ENCODE measurements at places on chromosomes 6 and 20.

- H3K36me3 ChIP-seq = no peaks in the 10 kb centered on the region
- H3K27ac ChIP-seq = no peak overlapping the region
- no peaks in the 10 kb centered on the region for H3K27me3 ChIP-seq
- no peak overlapping the region for H3K4me3 ChIP-seq
- DNase-seq = no peak
Measured at GRCh38 chr20:49671433-49671832, 42.2 kb downstream of the B4GALT5 start.

DNA sequence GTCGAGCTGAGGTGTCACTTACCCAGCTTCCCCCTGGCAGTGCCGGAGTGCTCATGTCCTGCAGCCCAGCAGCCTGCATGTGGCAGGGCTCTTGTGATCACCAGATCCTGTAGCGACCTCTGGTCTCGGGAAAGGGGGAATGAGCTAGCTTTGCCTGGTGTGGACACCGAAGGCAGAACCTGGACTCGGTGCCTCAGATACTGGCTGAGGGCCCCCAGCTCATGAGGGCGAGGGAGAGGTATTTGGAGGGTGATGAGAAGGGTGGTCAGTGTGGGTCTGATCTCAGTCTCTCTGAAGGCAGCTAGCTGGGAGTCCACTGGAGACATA, 26.3 kb downstream of the SUN5 start:
- H3K27ac ChIP-seq = no peak overlapping the region
- H3K4me3 ChIP-seq = no peak overlapping the region
- DNase-seq = no peak
- no peaks in the 10 kb centered on the region for H3K4me1 ChIP-seq

- H3K4me3 ChIP-seq = no peak overlapping the region
- peaks cover 3% of the 10 kb centered on the region for H3K36me3 ChIP-seq
- peaks cover 7% of the 10 kb centered on the region for H3K4me1 ChIP-seq
- no peak for DNase-seq
- H3K27ac ChIP-seq = no peak overlapping the region
Measured at GRCh38 chr6:17602888-17603287, 2.8 kb downstream of the FAM8A1 start.

DNA sequence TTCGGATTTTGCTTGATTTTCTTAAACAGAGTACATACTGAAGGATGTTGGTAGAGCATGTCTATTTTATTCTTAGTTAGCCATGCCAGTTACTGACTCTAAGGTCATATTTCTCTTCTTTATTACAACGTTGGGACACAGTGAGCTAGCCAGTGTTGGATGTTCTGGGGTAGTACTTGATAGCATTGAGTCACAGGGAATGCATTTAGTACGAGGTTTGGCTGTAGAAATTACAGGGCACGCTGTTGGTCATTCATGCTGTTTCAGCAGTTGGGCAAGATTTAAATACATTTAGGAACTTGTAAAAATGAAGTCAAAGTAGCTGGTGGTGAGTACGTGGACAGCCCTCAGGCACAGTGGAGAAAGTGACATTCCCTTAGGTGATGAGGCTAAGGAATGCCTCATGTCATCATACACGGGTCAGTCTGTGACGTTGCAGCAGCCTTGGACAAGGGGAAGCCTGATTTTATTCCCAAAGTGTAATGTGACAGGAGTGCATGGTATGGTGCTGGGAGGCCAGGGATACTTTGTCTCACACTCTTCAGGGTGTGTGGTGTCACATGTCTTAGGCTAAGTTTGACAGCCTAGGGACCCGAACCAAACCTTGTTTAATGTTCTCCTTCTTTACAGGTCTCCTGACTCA, 57.7 kb upstream of the SLC22A1 start:
- no peak overlapping the region for H3K4me3 ChIP-seq

- no peaks in the 10 kb centered on the region for H3K27me3 ChIP-seq
- H3K4me1 ChIP-seq = no peaks in the 10 kb centered on the region
- no peak for DNase-seq
- H3K4me3 ChIP-seq = no peak overlapping the region
- H3K36me3 ChIP-seq = no peaks in the 10 kb centered on the region
- H3K27ac ChIP-seq = no peak overlapping the region
Measured at GRCh38 chr20:22307409-22307808, 277.0 kb downstream of the FOXA2 start.

- H3K4me3 ChIP-seq = no peak overlapping the region
- H3K36me3 ChIP-seq = no peaks in the 10 kb centered on the region
- H3K4me1 ChIP-seq = peaks cover 56% of the 10 kb centered on the region
- H3K27ac ChIP-seq = no peak overlapping the region
Measured at GRCh38 chr6:157987788-157988699, 6.4 kb downstream of the SYNJ2 start.

GRCh38 chr6:4383910-4384638, 248.7 kb upstream of the ECI2 start:
- H3K4me1 ChIP-seq = no peaks in the 10 kb centered on the region
- H3K36me3 ChIP-seq = no peaks in the 10 kb centered on the region
- H3K27ac ChIP-seq = no peak overlapping the region
- H3K27me3 ChIP-seq = no peaks in the 10 kb centered on the region
- no peak for DNase-seq

- H3K36me3 ChIP-seq = no peaks in the 10 kb centered on the region
- peak; percentile 56 for DNase-seq
- H3K4me1 ChIP-seq = peaks cover 6% of the 10 kb centered on the region
- H3K4me3 ChIP-seq = no peak overlapping the region
- H3K27ac ChIP-seq = no peak overlapping the region
Measured at GRCh38 chr20:48771542-48771941, 56.3 kb downstream of the PREX1 start.

DNA sequence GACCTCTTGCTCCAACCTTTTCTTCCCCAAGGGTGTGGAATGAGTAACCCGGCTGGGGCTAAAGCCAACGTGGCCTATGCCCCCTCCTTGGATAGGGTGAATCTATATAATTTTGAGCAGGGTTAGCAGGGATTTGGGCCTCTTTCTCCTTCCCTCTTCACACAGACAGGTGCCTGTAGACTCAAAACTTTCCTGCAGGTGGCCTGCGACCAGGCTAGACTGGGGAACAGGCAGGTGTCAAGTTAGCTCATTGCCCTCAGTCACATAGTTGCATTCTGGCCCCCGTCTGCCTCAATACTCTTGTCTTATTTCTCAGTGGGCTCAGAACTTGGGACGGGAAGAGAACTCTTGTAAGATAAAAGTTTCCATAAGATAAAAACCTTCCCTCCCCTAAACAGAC, 243.0 kb downstream of the ATXN1 start:
- H3K4me1 ChIP-seq = peaks cover 23% of the 10 kb centered on the region
- H3K36me3 ChIP-seq = peaks cover 3% of the 10 kb centered on the region
- H3K27ac ChIP-seq = no peak overlapping the region
- DNase-seq = no peak

DNA sequence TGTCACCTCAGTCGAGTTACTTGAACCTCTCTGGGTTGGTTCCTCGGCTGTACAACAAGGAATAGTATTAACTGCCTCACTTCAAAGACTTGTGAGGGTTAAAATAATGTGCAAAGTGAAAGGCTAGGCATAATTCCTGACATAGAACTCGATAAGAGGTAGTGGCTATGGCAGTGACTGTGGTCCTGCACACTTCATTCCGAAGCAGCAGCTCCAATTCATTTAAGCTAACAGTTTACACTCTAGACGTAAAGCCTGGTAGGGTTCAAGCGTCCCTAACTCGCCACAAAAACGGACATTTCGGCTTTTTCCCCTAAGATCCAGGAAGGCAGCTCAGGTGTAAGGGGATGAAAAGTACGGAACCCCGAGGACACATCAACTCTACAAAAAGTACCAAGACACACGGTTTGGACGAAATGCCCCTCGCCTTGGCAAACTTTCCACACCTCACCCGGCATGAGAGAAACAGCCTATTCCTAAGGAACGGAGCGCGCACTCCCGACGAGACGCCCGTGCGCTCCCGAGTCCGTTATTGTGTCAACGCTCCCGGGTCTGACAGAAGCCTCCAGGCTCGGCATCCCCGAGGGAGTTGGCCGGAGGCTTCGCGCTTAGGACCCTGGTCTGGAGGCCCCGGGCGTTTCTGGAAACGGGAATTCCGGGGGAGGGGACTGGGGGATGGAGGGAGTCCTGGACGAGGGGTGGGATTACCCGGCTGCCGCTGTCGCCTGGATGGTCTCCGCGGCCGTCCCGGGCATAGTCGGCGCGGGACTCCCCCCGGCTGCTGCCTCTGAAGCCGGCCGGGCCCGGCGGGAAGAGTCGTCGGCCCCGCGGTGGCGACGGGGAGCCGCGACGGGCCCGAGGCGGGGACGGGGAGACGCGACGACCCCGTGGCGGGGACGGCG, 937 bp downstream of the ZNF318 start:
- H3K27me3 ChIP-seq = no peaks in the 10 kb centered on the region
- H3K4me3 ChIP-seq = peak overlapping the region; percentile 76
- peaks cover 10% of the 10 kb centered on the region for H3K4me1 ChIP-seq
- H3K36me3 ChIP-seq = peaks cover 4% of the 10 kb centered on the region

GRCh38 chr20:42492290-42492689, 697.4 kb downstream of the PTPRT start:
- H3K4me3 ChIP-seq = no peak overlapping the region
- no peaks in the 10 kb centered on the region for H3K36me3 ChIP-seq
- no peak for DNase-seq
- no peaks in the 10 kb centered on the region for H3K27me3 ChIP-seq
